G401 (cell line): ENCODE measurements at places on chromosomes 1 and 21. TPM values are rescaled to one million over a fixed set of nuclear protein-coding genes. Genes with fewer than 3 reads are reported as not detected.
A peak's percentile ranks its signal among the peaks of the same experiment; 100 is the strongest.

Gene SYT11
- 4.9 and 5.8 TPM in 2 replicates for total RNA-seq

Gene MCOLN2
- total RNA-seq, result 0.27 TPM in 1 of 2 replicates, not detected in the other

Gene SERPINC1
- total RNA-seq, result not detected in 2 replicates

Gene LCE2A
- total RNA-seq, result not detected in 2 replicates

Gene PRKCZ
- 96.8 and 107 TPM in 2 replicates for total RNA-seq

Gene FTCD
- total RNA-seq, result 1.1 TPM in 1 of 2 replicates, not detected in the other

DNA sequence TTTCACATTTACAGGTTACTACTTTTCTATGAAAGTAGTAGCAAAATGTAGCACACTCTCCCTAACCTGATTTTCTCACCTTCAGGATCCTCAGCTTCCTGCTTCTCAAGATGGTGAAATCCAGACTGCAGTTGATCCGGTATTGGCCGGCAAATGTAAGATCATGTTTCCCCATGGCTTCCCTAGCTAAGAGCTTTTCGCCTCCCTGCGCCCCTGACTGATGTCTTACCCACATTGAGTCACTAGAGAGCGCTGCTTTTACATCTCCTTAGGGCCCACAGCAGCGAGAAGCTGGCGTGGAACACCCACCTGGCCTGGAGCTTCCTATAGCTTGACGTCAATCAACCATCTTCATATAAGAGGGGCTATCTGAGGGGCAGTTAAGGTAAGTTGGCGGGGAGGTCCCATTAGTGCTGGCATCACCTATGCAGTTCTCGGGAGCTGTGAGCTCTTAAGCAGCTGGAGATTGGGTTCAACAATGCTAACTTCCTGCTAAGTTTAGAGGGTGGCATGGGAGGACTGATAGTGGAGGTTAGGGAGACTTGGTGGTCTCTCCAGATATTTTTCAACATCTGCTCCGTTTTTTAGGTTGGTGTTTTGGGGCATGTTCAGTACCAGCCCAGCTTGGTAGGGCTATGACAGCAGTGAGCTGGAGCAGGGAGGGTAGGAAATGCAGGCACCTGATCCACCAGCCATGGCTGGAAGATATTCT, 5.5 kb downstream of the PTPN7 start:
- peak; percentile 43 for DNase-seq

GRCh38 chr1:172818841-172819527, 160.1 kb downstream of the FASLG start:
- DNase-seq, result no peak

DNA sequence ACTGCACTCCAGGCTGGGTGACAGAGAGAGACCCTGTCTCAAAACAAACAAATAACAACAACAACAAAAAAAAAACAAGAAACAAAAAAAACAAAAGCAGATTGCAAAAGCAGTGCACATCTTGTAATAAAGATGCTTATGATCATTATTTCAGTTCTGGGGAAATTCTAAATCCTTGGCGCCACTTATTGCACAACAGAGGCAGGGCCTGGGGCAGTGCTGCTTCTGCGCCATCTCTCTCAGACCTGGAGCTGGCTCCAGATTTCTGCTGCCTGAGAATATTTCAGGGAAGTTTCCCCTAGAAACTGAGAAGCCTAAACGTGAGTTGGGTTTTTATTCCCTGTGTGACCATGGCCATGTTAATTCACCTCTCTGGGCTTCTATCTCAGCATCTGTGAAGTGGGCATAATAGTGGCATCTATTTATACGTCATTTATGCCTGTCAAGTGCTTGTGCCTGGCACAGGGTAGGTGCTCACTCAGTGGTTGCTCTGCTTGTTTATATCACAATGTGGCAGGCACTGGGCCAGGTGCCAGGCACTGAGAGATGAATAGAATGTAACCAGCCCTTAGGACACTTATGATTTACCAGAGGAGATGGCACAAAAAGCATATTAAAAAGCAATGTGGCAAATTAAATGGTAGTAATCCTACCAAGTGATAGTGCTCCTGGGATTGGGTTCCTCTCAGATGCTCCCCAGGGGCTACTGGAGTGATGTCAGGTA, 67.9 kb downstream of the MDM4 start:
- DNase-seq, result peak; percentile 77

DNA sequence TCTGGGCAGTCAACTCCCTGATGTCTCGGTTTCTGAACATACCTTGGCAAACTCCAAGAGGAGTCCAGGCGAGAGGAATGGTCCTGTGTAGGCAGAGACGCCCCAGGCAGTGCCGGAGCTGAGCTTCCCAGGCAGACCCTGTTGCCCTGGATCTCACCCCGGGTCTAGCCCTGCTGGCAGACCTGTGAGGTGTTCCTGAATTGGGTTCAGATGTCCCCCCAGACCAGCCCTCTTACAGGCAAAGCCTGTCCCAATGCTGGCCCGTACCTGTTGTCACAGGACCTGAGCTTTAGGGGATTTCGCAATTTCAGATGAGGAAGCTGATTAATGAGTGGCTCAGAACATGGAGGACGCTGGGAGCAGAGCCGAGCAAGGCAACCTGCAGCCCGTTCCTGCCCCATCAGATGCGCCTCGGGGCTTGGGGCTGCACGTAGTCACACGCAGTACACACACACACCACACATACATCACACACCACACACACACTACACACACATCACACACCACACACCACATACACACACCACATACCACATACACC, 38.5 kb upstream of the PDE9A start:
- DNase-seq, result peak; percentile 5

DNA sequence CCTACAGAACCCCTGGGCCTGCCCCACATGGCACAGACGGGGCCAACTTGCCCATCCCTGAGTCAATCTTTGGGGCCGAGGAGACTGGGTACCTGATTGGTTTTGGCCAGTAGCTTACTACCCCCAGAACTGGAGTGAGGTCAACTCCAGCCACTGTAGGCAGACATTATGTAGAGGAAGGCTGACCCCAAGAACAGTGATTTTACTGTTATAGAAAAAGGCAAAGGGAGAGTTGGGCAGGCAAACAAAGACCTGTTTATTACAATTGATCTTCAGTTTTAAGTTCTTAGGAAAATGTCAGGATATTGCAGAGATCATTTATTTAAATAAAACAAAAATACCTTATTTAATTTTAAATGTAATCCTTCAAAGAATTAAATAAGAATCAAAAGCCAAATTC, 653.8 kb downstream of the NPHP4 start:
- DNase-seq, result no peak

- no peak for DNase-seq
Measured at GRCh38 chr1:89855413-89856123, 34.7 kb downstream of the LRRC8D start.

- DNase-seq, result no peak
Measured at GRCh38 chr1:67655581-67655980, 29.4 kb upstream of the GADD45A start.

DNA sequence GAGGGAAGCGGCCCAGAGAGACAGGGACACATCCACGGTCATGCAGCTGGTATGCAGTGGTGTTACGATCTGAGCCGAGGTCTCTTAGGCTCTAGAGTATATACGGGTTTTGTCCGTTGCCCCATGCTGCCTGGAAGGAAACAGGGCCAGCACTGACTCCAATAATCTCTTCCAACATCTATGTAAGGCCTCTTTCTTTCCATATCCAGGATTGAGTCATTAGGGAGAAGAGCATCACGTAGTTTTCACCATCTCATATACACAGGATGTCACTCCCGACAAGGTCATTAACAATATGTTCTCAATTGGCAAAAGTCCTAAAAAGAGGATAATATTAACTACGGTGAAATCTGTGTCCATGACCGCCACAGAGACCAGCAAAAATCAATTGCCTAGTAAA, 4.4 kb downstream of the C8B start:
- no peak for DNase-seq

GRCh38 chr21:38384675-38385426, 113.4 kb downstream of the ERG start:
- DNase-seq, result no peak

DNA sequence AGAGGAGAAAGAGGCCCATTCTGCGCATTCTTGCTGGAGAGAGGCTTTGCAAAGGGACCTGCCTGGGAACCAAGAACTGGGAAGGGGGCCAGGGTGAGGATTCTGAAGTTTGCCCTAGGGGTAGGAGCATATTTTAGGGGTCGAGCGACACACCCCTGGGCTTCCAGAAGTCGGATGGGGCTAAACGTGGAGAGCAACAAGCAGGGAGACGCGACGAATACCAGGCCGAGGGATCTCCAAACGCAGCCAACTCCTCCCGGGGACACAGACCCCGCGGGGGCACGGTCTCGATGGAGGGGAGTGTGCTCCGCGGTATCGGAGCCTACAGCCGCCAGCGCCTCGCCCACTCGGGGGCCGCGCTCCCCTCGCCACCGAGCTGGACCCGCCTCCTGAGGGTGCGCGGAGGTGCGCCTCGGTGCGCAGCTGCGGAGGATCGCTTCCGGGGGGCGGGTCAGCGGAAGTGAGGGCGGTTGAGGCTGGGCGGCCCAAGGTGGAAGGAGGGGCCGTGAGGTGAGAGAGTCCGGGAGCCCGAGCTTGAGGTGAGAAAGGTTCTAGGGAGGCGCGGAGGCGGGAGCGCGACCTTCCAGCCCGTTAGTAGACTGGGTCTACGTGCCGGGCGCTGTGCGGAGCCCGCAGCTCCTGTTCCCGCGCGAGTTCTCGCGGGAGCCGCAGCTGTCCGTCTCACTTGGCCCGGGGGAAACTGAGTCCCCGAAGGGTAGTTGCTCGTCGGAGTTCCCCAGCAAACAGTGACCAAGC, at the start of gene MTFR1L:
TSS of gene MTFR1L (plus strand) at position 464 of the 756 bp plus-strand sequence. CDS start 3,151 bp downstream, outside the sequence.
- peak; percentile 82 for DNase-seq

DNA sequence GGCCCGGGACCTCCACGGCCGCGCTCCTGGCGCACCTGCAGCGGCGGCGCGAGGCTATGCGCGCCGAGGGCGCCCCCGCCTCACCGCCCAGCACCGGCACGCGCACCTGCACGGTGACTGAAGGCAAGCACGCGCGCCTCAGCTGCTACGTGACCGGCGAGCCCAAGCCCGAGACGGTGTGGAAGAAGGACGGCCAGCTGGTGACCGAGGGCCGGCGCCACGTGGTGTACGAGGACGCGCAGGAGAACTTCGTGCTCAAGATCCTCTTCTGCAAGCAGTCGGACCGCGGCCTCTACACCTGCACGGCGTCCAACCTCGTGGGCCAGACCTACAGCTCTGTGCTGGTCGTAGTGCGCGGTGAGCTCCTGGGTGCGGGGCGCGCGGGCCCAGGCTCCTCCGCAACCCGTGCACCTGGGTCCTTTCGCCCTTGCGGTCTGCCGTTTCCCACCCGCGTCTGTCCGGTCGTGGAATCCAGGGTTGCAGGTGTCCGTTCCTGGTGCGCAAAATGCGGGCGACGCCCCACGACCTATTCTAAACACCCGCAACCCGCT, 4.6 kb downstream of the OBSCN start:
- no peak for DNase-seq

DNA sequence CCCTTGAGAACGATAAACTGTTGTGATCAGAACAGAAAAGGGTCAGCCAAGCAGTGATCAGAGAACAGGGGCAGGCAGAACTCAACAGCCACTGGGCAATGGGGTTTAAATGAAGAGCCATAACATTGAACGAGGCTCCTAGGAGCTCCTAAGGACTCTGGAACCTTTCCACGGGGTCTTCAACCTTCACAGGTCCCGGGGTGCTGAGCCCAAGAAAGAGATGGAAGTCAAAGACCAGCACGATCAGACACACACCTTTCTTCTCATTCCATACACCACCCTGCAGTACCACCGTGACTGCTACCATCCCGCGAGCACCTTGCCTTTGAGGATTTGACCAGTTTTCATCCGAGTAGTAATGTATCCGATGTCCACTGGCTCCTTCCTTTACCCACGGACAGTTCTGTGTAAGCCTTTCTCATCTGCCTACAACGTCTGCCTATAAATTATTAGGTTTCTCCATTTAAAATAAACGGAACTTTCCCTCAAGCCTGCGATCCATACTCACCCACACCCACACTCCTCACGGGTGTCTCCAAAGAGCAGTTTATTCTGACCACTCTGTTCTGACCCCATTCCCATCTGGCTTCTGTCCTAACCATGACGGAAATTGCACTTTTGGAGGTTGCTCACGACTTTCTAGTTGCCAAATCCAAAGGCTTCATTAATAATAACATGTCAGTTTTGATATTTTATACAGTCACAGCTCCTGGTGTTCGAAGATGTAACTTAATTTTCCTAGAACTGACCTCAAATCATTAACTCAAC, 16.8 kb upstream of the HHAT start:
- DNase-seq, result no peak

GRCh38 chr1:100308777-100309176, 42.8 kb downstream of the RTCA start:
- no peak for DNase-seq

DNA sequence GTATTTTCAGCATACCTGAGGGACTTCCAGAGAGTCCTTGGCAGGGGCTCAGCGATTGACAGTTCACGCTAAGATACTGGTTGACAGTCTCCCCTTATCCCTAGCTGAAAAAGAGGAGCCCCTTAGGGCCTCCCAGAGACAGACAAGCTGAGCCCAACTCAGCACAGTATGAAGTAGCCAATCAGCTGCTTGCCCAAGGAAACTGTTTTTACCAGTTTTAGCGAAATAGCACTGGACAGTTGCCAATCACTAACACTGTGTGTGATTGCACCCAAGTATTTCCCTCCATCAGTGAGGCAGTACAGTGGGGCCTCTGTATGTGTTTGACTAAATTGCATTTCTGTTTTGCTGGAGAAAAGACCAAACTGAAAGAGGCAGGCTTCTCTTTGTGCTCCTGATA, 27.0 kb downstream of the KHDRBS1 start:
- DNase-seq, result no peak

DNA sequence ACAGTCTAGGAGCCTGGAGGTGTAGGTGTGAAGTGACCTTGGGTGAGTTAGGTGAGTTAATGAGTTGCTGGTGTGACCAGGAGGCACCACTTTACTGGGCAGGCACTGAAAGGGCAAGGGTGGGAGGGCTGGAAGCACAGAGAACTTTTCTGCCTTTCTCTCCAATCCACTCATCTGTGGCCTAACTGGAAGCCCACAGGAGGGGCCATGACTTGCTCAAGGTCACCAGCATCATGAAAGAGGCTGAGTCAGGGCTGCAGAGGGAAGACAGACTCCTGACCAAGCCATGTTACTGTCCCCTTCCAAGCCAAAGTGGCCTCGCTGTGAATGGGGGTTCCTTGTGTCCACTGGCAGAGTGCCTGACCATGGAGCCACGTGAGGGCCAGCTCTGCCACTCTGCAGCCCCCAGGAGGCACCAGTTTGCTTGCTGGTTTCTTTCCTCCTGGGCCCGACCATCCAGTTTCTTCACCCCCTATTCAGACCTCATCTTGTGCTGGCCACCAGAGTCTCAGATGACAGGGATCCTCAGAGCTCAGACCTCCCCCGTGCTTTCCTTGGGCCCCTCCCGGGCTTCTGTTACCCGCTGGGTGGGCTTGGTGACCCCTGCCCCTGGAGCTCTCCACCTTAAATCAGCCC, 4.3 kb upstream of the BSND start:
- DNase-seq, result no peak
